ENCODE measurements at places on chromosomes 2 and 18. TPM values are rescaled to one million over a fixed set of nuclear protein-coding genes. Genes with fewer than 3 reads are reported as not detected.

DNA sequence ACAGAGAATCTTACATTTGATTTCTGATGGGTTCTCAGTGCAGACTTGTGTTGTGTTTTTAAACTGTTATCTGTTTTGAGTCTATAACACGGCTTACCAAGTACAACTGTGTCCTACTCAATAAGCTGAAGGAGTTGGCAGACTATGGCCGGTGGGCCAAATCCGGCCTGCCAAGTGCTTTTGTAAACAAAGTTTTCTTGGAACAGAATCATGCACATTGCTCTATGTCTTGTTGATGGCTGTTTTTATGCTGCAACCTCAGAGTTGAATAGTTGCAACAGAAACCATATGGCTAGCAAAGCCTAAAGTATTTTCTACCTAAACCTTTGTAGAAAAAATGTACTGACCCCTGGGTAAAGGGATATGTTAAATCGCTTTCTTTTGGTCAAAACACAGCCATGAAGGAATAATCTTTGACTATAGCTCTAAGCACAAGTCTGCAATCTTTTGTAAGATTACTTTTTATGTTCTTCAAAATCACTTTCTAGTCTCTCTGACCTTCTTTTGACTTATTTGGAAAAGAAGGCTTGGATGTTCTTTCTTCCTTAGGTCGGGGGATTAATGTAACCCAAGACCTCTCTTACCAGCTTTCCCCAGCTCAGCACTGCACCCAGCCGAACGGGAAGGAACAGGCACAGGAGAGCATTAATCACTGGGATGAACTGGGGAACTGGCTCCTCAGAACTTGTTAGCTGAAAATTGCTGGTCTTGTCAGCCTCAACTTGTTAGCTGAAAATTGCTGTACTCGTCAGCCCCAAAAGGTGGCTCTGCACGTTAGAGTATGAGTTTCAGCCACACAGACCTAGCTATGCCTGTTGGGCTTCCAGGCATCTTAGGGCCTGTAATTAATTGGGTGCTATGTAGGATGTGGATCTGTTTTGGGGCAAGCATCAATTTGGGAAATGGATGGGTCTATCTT lies 75.4 kb downstream of the CD8B2 start:
- peak; percentile 42 for DNase-seq

DNA sequence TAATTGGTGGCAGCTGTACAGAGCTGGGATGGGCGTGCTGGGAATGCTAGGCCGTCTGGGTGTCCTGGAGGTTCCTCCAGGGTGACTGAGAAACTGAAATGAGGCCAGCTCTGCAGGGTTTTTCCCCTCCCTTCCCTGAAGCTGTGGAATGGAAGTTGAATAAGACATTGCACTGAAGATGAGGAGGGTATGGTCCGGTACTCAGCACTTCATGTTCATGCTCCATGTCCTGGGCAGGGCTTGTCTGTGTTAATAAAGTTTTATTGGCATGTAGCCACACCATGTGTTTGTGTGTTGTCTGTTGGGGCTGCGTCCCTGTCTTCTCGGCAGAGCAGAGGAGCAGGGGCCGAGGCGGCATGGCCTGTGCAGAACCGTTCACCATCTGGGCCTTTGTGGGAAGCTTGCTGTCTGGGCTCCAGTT lies 154.0 kb downstream of the LDLRAD4 start:
- no peak for DNase-seq

SATB2 gene
- total RNA-seq, result 23.0 TPM

- DNase-seq, result no peak
Observed at GRCh38 chr2:193409951-193410350, 1215.2 kb upstream of the TMEFF2 start.

RAX gene
- total RNA-seq, result 0.37 TPM

GPR45 gene
- total RNA-seq, result not detected

IL37 gene
- 0.55 TPM for total RNA-seq

DGKD gene
- 18.1 TPM for total RNA-seq

- no peak for DNase-seq
Observed at GRCh38 chr2:30732876-30733275, 74.4 kb downstream of the CAPN13 start.

C2orf15 gene
- total RNA-seq, result 6.2 TPM

GRCh38 chr18:79108549-79109215 lies 39.5 kb downstream of the ATP9B start:
- no peak for DNase-seq

- no peak for DNase-seq
Observed at GRCh38 chr2:197704434-197705120, 592 bp upstream of the MARS2 start.

STPG4 gene
- 0.13 TPM for total RNA-seq

DNA sequence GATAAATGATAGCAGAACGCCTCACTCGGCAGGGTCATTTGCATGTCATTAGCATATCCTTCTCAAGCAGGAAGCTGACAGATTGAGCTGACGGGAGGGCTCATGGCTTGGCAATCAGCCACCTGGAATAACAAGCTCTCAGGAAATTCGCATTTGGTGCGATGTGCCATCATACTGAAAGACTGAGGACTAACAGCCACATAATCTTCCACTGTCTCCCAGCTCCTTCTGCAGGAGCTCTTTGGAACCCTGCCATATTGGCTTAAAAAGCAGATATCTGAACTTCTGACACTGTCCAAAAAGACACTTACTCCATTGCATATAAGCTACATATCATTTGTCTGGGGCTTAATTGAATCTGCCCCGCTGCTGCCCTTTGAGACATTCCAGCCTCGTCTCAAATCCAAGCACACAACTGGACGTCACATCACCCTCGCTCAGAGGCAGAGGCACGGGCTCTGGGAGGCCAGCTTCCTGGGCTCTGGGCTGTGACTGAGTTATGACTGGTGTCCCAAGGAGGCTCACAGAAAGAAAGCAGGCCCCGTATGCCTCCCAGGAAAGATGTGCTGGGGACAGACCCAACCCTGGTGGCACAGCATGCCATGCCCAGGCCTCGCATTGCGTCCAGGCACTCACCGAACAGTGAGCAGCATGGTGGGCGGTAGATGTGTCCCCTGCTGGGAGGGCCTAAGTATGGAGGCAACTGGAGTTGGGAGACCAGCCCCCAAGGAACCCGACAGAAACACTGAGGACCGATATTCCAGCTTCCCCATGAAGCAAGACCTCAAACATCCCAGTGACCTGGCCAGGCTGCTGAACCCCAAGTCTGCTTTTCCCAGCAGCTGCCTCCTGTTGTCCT lies 228.0 kb downstream of the ATAD2B start:
- peak; percentile 39 for DNase-seq

DNA sequence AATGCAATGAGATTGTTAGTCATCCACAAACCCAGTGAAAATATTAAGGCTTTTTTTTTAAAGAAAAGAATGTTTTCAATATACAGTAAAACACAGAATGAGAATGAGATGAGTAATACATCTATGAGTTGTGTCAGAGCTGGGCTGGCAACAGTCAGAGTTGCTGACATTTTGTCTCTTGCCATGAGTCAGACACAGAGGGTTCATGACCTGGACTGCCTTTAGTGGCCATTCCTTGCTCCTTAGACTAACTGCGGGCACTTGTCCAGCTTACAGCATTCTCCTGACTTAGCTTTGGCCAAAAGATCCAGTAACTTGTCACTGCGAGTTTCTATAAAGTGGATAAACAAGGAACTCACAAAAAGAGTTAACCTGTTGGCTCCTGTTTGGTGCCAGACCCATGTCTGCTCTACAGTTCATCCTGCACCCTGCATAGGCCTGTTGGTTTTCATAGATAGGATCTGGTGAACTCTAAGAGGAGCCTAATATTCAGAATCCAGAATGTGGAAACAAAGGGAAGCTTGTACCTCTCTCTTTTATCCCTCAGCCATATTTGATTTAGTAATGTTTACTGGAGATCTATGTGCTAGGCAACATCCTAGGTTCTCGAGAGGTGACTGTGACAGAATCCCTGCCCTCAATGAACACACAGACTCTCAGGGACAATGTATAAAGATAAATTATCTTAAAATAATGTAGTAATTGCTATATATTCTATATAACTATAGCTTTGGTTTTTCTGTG lies 391.5 kb upstream of the VWC2L start:
- no peak for DNase-seq

COL5A2 gene
- total RNA-seq, result 10.5 TPM

CCL20 gene
- not detected for total RNA-seq

DNA sequence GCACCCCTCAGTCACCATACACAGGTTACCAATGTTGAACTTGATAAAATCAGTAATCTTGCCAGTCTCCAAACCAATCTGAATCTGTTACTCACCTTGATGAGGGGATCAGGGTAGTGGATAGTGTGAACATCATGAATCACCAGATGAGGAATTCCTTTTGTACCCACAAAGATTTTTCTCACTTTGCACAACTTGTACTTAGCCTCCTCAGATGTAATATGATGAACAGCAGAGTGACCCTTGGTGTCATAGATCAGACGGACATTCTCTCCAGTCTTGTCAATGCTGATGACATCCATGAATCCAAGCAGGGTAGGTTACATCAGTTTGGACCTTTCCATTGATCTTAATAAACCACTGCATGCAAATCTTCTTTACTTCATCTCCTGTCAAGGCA lies 54.7 kb downstream of the MDH1 start:
- no peak for DNase-seq

- DNase-seq, result no peak
Observed at GRCh38 chr2:232512602-232513001, 7.6 kb upstream of the PRSS56 start.

- DNase-seq, result no peak
Observed at GRCh38 chr2:75100801-75101151, 98.5 kb downstream of the TACR1 start.

PAX8 gene
- total RNA-seq, result not detected

- DNase-seq, result no peak
Observed at GRCh38 chr2:226483143-226483542, 316.5 kb downstream of the IRS1 start.

DNA sequence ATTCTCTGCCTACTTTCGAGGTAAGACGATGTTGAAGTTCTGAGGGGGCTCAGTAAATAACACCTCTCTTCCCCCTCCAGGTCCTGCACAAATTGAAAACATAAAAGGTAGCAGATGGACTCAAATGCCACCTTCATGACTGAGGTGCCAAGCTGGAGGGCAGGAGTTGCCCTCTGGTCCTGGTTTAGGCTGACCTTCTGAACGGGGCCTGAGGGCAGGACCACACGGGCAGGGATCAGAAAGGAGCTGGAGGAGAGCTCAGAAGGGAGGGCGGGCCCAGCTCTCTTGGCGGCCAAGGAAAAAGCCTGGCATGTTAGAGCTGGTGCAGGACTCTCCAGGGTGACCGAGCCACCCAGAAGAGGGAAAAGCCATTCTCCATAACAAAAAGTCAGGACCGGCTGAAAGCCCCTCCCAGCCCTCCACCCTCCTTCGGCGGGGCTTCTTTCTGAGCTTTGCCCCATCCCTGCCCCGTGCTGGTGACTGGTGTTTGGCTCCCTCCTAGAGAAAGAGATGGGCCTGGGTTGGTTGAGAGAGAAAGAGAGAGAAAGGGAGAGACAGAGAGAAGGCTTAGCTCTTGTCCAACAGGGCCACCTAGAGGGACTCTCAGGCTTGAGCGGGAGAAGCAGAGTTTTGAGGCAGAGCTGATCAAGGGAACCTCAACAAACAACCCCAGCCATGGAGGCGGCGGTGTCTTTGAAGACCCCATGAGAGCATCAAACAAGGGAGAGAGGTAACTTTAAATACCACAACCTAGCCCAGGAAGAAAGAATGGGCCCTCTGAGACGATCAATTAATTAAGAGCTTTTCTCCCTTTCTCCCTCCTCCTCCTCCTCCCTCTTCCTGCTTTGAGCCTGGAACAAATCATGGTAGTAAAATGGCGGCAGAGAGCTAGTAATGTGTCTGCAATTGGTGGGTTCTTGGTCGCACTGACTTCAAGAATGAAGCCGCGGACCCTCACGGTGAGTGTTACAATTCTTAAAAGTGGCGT lies 50.8 kb downstream of the WIPF1 start:
- DNase-seq, result peak; percentile 81

DNA sequence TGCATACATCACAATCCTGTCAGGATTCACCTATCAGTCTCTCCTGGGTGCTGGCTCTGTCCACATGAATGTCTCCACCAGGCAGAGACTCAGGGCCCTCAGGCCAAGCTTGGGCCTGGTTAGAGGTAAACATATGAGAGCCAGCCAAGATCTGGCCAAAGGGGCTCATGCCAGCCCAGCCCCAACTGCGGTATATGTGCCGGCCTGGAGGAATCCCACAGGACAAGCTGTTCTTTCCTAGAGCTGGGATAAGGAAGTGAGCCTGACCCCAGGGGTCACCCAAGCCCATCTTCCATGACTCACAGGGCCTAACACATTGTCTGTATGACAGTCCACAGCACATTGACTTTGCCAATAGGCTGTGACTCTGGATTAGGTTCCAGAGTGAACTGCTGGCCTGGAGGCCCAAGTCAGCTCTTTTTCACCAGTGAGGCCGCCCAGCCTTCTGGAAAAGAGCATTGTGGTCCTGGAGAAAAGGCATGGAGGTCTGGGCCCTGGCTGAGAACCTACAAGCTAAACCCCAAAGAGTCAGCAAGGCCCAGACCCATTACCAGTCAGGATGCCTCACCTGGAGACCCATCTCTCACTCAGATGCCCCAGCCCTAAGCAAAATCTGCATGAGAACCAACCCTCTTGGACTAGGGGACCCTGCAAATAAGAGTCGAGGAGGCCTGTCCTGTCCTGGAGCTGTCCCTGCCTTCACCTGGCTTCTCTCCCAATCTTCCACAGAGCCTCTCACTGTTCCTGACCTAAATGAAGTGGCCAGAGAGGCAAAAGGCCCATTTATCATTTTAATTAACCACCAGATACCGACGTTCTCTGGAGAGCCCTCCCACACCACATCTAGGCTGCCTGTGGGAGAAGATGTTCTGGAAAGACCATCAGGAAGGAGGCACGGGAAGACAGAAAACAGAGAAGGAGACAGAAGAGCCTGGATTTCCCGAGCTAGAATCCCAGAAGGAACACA lies 120.9 kb upstream of the PKDCC start:
- DNase-seq, result no peak

DNA sequence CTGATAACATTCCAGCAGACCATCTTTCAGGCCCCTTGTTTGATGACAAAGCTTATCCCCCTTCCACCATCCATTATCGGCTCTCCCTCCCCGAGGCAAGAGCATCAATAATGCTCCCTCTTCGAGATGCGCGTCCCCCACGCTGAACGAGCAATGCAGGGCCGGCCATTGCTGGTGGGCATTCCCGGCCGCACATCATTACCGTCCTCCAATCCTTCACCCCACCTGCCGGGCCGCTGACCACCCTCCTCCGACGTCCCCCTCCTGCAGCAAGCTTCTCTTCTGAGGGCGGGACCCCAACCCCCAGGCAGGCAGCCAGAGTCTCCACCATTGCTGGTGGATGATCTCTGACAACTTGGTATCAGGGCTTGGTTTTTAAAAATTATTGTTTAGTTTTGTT lies 208.6 kb downstream of the SMAD2 start:
- DNase-seq, result no peak

- DNase-seq, result no peak
Observed at GRCh38 chr18:73924307-73924706, 223.3 kb downstream of the FBXO15 start.

GRCh38 chr2:120265006-120265405 lies 12.4 kb downstream of the RALB start:
- DNase-seq, result no peak

MARCHF4 gene
- 0.26 TPM for total RNA-seq

ZNF521 gene
- 3.3 TPM for total RNA-seq

GRCh38 chr2:173734797-173735196 lies 230.4 kb downstream of the SP3 start:
- DNase-seq, result no peak

- no peak for DNase-seq
Observed at GRCh38 chr2:85531589-85531988, 7.4 kb upstream of the MAT2A start.

DUSP19 gene
- 1.2 TPM for total RNA-seq

Data from H9 (cell line).